ENCODE measurements at places on chromosomes 5 and 9. TPM values are rescaled to one million over a fixed set of nuclear protein-coding genes. Genes with fewer than 3 reads are reported as not detected.

GRCh38 chr9:101265261-101265660 lies 119.5 kb downstream of the BAAT start:
- no peak for DNase-seq

DNA sequence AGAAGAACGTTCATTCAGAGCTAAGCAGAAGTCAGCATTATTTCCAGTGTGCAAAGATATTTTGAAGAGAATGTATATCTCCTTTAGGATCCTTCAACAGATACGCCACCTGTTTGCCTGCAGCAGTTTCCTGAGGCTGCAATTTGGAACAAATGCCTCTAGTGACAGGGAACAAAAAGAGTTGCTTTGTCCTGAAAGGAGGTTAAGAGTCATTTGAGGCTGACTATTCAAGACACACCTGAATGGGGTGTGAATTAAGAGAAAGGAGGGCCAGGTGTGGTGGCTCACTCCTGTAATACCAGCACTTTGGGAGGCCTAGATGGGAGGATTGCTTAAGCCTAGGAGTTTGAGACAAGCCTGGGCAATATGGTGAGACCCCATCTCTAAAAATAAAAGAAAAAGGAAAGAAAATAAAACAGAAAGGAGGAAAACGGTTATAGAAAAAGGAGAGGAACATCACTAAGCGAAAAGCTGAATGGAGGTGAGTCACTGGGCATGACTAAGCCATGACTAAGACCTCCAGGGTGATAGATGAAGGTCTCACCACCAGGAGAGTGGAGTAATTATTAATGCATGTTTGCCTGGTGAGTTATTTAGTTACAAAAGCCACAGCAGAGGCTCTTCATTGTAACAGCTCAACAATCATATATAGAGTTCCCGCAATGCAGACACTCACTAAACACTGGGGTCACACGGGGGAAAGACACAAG lies 255.2 kb upstream of the TNC start:
- DNase-seq = peak; percentile 38

DNA sequence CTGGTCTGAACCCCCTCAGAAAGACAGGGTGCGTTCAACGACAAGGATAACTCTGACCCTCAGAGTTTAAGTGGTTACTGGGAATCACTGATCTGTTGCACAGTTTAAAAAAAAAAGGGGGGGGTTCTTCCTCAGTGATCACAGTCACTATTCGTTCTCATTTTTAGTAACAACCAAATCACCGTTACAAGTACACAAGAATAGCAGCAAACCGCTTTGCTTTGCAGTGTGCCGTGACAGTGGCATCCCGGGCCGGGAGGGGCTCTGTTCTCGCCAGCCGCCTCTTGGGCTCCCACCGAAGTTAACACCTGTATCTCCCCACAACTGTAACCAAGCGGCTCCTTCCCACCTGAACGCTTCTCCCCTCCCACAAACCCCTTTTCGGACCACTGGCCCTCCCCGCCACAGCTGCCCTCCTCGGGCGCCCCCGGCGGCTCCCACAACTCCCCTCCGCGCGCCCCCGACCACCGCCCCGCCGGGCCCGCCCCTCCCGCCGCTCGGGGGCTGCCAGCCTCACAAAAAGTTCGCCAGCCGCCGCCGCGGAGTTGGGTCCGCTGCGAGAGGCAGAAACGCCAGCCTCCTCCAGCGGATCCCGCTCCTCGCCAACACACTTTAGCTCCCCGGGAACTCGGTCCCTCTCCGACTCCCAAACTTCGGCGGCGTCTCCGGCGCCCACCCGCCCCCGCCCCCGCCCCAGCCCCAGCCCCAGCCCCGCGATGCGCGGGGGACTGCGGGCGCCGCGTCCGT lies 1.2 kb downstream of the SSBP2 start:
- peak; percentile 31 for DNase-seq

DNA sequence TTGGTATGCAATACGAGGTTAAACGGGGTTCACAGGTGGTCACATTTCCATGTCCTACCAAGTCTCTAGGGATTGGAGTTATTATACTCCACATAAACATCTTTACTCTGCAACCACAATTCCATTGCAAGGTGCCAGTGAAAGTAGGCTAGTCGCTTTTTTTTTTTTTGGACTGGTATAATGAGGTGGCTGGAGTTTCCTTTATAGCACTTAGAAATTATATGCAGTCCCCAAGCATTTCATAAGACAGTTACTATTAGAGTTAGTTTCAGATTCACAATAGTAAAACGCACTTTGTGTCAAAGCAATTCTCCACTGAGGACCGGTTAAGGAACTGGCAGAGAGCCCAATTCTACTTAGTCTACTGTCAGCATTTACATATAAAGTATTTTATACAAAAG lies 1.4 kb downstream of the MEF2C start:
- DNase-seq = no peak

- DNase-seq = no peak
Measured at GRCh38 chr5:169037466-169037865, 263.5 kb downstream of the SLIT3 start.

GRCh38 chr9:16133556-16134227 lies 580.8 kb downstream of the CCDC171 start:
- no peak for DNase-seq

- no peak for DNase-seq
Measured at GRCh38 chr9:133115604-133116345, 5.3 kb downstream of the RALGDS start.

- DNase-seq = no peak
Measured at GRCh38 chr9:69118656-69119055, 55.4 kb upstream of the TJP2 start.

DNA sequence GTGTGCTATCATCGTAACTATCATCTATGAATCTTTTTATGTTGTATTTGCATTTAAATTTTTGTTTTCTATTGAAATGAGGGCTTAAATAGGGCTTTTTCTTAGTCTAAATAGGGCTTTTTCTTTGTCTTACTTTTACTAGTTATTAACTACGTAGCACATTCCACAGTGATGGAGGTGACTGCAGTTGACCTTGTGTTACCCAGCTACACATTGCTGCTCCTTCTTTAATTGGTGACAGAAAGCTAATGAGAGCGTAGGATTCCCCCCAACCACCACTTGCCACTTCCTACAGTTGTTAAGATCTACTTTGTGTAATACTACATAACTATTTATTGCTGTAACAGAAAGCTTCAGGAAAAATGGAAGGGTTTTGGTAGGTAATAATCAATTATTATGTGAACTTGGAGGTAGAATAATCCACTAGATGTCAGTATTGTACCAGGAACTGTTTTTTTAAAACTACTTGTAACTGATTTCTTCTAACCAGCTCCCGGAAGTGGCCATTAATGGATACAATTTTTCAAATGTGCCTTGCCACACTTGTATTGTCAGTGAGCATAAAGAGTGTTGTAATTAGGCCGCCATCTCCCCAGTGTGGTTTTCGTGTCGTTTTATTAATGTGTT lies 18.0 kb downstream of the MTRR start:
- DNase-seq = no peak

DNA sequence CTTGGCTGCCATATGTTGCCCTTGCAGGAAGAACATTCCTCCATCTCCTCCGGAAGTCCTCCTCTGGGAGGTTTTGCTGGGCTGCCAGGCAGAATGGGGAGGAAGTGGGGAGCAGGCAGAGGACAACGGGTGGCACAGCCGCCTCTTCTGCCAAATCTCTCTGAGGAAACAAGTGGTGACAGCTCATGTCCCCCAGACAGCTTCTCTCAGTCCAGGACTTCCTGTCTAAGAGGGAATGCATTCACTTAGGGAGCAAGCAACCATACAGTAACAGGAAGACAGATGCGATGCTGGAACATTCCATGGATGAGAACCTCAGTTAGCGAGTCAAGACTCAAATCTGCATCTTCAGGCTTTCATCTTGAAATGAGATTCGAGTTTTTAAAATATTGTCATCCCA lies 701.0 kb downstream of the SEMA5A start:
- DNase-seq = no peak

DNA sequence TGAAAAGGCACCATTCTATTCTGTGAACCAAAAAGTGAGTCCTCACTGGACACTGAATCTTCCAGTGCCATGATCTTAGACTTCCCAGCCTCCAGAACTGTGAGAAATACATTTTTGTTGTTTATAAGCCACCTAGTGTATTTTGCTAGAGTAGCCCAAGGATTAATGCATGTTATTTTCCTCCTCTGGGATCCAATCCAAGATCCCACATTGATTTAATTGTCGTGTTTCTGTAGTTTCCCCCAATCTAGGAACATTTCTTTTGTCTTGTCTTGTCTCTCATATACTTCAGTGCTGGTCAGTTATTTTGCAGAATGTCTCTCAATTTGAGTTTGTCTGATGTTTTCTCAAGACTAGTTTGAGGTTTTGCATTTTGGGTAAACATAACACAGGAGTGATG lies 36.4 kb downstream of the GDNF start:
- no peak for DNase-seq

- no peak for DNase-seq
Measured at GRCh38 chr9:26789959-26790358, 102.6 kb downstream of the CAAP1 start.

- peak; percentile 85 for DNase-seq
Measured at GRCh38 chr5:43769571-43770355, 166.8 kb downstream of the NNT start.

DNA sequence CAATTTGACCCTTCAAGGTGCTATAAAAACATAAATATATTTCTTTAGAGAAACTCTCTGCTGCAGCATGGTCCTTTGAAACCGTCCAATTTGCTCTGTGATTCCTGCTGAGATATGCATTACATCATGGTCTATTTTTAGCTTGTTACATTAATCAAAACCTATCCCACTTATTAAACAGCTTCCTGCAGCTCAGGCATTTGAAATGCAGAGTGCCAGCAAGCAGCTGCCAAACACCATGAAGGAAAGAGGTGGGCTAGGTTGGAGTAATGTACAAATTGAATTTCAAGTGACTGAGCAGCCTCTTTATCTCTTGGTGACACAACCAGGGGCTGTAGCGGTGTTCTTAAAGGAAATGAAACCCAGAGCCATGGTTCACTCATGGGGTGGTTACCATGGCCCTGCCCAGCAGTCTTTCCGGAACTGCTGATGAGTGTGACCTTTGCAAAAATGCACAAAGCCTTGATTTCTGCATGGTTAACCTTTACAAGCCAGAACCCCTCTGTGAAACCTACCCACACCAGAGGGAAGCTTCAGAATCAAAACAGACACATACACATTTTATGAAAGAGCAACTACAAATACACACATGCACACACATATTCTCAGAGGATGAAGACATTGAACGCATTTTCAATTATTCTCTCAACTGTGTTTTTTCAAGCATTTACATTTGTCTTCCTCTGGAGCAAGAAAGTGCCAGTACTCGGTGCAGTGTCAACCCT lies 155.8 kb upstream of the ZNF608 start:
- peak; percentile 79 for DNase-seq

CNTNAP3 gene
- total RNA-seq = not detected

CD74 gene
- 102 TPM for total RNA-seq

PCDHGB3 gene
- total RNA-seq = 8.8 TPM

PHPT1 gene
- total RNA-seq = 32.2 TPM

PDLIM4 gene
- 13.9 TPM for total RNA-seq

NMUR2 gene
- total RNA-seq = not detected

NSA2 gene
- total RNA-seq = 217 TPM

RETREG1 gene
- total RNA-seq = 8.7 TPM

TENT4A gene
- total RNA-seq = 12.8 TPM
